ENCODE measurements at places on chromosomes 6 and 20.

GRCh38 chr6:96940322-96940721, 15.8 kb downstream of the KLHL32 start:
- no peak for DNase-seq

DNA sequence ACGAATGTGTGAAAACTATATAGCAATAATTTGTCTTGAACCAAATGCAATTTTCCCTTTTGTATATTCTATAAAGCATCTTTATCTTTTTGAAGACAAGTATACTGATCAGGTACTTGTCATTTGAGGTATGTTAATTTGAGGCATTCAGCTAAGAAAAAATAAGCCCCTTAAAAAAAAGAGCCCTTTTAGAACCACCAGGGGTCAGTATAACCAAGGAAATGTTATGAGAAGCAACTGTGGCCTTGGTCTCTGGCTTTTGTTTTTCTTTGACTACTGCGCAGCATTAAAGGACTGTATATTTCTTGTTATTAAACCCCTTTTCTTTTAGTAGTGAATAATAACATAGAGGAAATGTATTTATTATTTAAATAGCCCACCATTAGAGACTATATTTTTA, 43.1 kb downstream of the CD109 start:
- no peak for DNase-seq

DNA sequence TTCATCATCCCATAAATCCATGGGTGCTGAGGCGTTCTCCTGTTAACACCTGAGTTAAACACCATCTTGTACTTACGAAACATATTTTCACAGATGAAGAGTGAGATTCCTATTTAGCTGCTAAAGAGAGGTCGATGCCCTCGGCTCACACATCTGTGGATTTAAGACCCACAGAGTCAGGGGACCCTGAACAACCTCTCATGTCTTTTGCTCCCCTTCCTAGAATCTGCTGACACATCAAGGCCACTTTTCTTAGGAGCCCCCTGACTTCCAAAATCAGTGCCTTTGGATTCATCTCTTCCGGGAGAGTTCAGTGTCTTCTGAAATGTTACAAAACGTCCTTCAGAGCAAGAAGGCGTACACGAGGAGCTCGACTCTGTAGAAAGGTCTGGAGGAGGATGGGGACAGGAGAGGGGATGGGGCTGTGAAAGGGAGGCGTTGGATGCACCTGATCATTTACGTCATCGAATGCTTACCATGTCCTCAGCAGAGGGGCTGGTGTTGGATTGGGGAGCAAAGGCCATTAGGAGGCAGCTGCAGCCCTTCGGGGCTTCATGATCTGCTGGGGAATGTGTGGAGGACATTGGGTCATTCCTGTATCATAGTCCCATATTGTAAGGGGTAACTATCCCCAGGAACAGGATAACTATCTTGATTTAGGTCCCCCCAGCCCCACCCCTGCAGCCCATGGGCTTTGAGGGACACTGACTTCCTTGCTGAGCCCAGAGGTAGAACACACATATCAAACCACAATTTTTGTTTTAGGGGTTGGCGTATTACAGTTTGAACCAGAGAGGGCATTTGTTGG, 22.9 kb downstream of the BANF2 start:
- DNase-seq = no peak

- DNase-seq = no peak
Measured at GRCh38 chr6:35808688-35809087, 3.5 kb downstream of the LHFPL5 start.

GRCh38 chr6:32189069-32189741, 797 bp downstream of the PBX2 start:
- no peak for DNase-seq

GRCh38 chr6:25219216-25219916, 59.8 kb upstream of the CARMIL1 start:
- DNase-seq = no peak

- DNase-seq = no peak
Measured at GRCh38 chr6:105372849-105373182, 30.1 kb downstream of the PREP start.

GRCh38 chr6:36999061-36999750, 6.2 kb upstream of the FGD2 start:
- DNase-seq = no peak

GRCh38 chr6:101226677-101227135, 166.8 kb upstream of the GRIK2 start:
- DNase-seq = no peak

DNA sequence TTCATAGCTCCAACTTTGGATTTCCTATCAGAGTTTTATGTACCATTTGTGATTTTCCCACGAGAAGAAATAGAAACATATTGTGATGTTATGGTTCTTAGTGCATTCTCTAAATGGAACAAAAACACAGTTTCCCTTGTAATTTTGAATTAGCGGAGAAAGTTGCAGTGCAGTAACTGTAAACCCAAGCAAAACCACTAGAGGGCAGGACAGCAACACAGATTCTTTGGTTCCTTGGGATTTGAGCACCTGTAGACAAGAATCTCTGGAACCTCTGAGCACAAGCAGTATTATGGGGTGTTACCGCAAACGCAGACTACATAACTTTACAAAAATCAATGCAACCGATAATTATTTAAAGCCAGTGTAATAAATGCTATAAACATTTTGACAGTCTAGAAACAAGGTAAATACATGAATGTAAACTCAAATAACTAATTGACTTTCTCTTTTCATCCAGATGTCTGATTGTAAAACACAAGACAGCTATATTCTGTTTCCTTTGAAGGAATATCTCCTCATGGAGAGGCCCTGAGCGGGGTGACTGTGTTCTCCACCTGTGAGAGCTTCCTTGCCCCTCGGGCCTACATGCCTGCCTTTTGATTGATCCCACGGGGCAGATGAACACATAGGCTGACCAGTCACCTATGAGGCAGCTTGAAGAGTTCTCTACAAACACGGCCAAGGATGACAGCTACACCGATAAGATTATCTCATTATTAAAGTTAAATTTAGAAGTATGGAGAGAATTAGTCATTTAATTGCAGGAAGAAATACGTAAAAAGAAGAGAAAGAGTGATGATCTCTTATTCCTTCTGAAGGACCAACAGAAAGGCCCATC, 67.5 kb upstream of the COL21A1 start:
- no peak for DNase-seq

DNA sequence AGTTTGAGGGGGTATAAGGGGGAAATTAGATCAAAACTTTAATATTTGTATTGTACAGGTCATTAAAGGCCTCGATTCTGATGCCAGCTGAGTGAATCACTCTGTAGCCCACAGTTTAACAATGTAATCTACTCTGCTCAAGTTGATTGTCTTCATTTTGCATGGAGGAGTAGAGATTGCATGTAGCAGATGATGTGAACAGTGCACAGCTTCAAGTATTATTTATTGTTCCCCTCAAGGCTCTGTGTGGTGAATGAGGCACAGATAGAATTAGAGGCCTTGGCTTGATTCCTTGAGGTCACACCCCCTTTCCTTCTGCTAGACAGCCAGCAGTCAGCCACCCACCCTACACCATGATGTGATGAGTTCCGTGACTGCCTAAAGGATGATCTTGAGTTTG, 38.1 kb downstream of the TXLNB start:
- no peak for DNase-seq

DNA sequence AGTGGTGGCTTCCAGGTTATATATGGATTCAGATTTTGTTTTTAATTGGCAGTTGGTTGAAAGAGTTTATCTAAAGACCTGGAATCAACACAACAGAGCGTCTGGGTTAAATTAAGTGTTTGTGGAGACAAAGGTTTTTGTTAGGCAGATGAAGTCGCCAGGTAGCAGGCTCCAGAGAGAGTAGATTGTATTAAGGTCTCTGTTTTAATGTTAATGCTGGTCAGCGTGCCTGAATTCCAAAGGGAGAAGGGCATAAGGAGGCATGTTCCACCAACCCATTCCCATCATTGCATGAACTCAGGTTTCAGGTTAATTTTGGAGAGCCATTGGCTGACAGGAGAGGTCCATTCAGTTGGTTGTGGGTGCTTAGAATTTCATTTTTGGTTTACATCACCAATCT, 744.1 kb upstream of the GJE1 start:
- no peak for DNase-seq

- no peak for DNase-seq
Measured at GRCh38 chr20:58149437-58150091, 78.9 kb downstream of the ANKRD60 start.

DNA sequence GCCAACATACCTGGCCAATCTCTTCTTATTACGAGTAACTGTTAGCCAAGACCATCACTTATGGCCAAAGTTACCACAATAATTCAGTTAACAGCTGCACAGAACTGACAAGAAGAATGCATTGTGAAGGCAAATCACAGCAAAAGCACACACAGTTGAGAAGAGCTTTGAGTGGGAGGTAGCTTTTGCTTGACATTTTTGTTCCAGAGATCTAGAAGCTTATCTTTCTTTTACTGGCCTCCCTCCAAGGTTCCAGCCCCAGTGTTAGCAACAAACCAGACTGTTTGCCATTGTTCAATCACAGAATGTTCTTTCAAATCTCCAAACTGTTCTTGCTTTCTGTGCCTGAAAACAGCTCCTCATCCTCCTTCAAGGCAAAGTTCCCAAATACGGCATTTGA, 35.9 kb upstream of the IRAK1BP1 start:
- no peak for DNase-seq

- no peak for DNase-seq
Measured at GRCh38 chr20:42402455-42402854, 784.3 kb upstream of the CHD6 start.

- DNase-seq = no peak
Measured at GRCh38 chr6:52115145-52115741, 27.8 kb upstream of the PKHD1 start.

- no peak for DNase-seq
Measured at GRCh38 chr20:29318871-29319461, 1938.5 kb upstream of the DEFB115 start.

- DNase-seq = no peak
Measured at GRCh38 chr6:158409451-158409850, 97.2 kb downstream of the TULP4 start.

- no peak for DNase-seq
Measured at GRCh38 chr6:10733863-10734262, 11.0 kb downstream of the TMEM14C start.

- DNase-seq = no peak
Measured at GRCh38 chr6:161134550-161135298, 139.1 kb downstream of the AGPAT4 start.

GRCh38 chr6:11830105-11830504, 51.5 kb upstream of the ADTRP start:
- no peak for DNase-seq

GRCh38 chr6:6905961-6906518, 201.7 kb upstream of the RREB1 start:
- no peak for DNase-seq

- no peak for DNase-seq
Measured at GRCh38 chr6:118856301-118856700, 37.7 kb upstream of the ASF1A start.

- DNase-seq = no peak
Measured at GRCh38 chr6:29705389-29706231, 17.6 kb upstream of the HLA-F start.

- DNase-seq = no peak
Measured at GRCh38 chr20:1034415-1034789, 32.3 kb upstream of the RSPO4 start.

DNA sequence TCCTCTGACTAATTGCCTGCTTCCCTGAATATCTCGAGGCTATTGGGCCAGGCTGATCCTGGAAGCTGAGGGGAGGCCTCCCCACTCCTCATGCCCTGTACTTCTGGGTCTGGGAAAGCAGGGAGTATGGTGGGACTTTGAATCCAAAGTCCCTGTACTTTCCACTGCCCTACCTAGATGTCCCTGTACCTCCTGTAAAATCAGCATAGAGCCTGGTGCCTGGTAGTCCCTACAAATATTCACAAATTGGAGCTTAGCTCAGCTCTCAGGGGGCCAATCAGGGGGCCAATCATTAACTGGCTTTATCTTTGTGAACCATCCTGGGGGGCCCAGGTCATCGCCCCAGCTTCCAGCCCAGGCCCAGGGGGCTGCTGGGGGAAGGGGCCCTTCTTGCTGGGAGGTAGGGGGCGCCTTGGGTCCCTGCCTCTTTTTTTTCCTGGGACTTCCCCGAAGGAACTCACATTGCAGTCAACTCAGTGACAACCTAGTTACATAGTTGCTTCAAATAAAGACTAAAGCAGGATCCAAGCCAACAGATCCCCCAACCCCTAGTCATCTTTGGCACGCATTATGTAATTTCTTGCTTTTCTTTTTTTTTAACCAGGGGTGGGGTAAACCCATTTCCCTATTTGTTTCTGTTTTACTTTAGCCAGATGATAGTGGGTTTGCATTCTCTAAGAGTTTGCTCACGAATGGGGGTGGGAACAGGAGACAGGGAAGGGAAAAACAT, 6.9 kb upstream of the VEGFA start:
- DNase-seq = no peak

GRCh38 chr6:43219814-43220213, 9.5 kb downstream of the DNPH1 start:
- no peak for DNase-seq

- DNase-seq = no peak
Measured at GRCh38 chr6:1606780-1607515, 2.8 kb upstream of the FOXC1 start.

DNA sequence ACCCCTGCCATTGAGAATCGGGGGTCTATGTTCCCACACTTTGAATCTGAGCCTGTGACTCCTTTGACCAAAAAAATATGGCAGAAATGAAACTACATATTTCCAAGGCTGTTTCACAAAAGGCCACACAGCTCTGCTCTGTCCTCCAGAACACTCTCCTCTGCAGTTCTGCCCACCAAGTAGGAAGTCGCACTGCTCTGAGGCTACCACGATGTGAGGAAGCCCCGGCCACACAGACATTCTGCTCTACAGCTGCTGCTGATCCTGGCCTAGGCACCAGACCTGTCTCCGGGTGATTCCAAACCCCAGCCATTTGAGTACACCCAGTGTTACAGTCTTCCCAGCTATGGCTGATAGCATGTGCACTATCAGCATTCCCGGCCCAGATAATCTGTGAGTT, 85.1 kb downstream of the LYRM4 start:
- no peak for DNase-seq

- no peak for DNase-seq
Measured at GRCh38 chr20:46083101-46083500, 6.7 kb downstream of the NCOA5 start.

GRCh38 chr6:38484656-38485055, 155.1 kb downstream of the BTBD9 start:
- no peak for DNase-seq

- peak; percentile 17 for DNase-seq
Measured at GRCh38 chr6:35052694-35053565, 88.2 kb downstream of the TCP11 start.

DNA sequence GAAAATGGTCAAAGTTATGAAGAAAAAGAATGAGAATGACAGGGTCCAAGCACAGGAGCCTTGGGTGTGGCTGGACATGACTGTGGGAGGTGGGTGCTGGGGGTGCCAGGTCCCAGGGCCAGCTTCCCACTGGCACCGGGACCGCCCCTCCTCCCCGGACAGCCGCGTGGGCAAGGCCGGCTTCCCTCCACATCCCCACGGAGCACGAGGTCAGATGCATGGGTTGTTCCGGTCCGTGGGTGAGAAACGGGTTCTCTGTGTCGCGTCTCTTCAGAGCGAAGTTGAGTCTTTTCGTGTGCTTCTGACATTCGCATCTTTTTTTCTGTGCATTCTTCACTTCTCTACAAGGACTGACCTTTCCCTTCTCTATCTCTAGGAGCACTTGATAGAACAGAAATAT, 30.1 kb downstream of the KIF25 start:
- no peak for DNase-seq

GRCh38 chr20:6418732-6419131, 295.9 kb upstream of the FERMT1 start:
- no peak for DNase-seq

All from CD4-positive, alpha-beta T cell treated with Interferon gamma for 1 hour (primary cell).